ENCODE measurements at places on chromosomes 5 and 9.

GRCh38 chr9:119086590-119086989 is 282.6 kb downstream of the BRINP1 start:
- DNase-seq = no peak

GRCh38 chr5:111505096-111505495 is 7.2 kb downstream of the STARD4 start:
- no peak for DNase-seq

- peak; percentile 2 for DNase-seq
Observed at GRCh38 chr9:123438821-123439220, 82.8 kb downstream of the CRB2 start.

DNA sequence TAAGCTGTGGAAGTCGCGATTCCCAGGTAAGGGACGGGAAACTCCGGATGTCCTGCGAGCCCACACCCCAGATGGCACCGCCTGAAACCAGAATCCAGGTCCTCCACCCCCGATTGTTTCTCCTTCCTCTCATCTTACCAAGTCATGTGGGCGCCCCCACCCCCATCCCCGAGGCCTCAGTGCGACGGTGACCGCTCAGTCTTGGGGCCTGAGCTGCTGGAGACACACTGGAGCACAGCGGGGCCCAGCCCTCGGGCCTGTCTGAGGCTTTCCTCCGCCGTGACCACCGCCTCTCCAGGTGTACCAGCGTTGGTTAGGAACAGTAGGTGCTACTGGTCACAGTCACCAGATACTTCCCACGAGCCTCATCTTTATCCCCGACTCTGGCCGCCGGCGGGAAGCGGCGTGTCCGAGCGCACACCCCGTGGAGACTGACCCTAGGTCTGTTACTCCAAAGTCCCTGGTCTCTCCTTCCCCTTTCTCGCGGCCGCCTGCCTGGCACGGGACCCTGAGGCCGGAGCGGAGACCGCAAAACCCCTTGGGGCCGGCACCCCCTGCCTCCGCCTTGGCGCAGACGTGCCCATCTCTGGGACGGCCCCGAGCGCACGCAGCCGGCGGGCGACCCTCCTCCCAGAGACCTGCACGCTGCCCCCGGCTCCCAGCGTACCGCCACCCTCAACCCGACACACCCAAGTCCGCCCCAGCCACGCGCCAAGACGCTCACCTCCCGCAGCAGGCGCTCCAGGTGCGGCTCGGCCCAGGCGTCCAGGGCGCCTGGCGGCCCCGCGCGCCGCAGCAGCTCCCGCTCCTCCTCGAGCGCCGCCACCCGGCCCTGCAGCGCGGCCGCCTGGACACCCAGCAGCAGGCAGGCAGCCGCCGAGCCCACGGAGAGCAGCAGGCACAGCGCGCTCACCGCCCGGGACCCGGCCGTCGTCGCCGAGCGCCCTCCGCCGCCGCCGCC is 733 bp downstream of the COL23A1 start:
- peak; percentile 53 for DNase-seq

GRCh38 chr9:131739959-131740648 is at the start of gene RAPGEF1:
RAPGEF1 (minus strand) TSS chr9:131740076; CDS start chr9:131739830, 246 bp downstream.
- DNase-seq = peak; percentile 57

DNA sequence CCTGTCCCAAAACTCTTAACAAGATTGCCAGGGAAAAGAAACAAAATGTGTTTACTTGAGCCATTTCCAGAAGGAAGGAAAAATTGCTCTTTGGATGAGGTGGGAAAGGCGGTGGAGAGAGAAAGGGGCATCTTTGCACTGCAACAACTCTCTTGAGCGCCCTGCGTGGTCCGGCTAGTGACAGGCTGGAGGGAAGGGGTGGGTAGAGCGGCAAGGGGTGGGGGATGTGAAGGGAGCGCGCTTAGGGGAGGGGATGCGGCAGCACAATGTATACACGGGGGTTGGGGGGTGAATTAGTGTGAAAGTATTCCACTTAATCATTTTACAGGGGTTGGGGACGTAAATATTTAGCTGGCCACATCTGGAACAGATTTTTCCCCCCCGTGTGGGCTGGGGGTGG is 1.3 kb downstream of the FGF10 start:
- DNase-seq = no peak

GRCh38 chr5:52961274-52961681 is 27.9 kb upstream of the ITGA2 start:
- DNase-seq = peak; percentile 68

DNA sequence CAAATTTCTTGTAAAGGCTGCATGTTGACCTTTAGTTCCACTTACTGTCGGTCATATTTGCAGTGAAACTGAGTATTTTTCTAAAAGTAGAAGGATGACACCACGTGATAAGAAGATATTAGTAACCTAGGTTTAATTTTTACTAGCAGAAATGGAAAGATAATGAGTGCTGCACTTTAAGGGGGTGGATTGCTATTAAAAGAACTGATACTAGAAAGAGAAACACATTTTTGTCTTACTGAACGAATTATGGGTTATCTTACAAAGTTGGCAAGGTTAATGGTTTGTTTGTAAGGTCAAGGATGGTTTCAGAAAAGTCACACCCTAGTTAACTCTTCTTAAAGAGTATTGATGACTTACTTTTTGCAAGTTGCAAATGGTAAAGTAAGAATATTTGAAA is 2.4 kb downstream of the MACIR start:
- no peak for DNase-seq

DNA sequence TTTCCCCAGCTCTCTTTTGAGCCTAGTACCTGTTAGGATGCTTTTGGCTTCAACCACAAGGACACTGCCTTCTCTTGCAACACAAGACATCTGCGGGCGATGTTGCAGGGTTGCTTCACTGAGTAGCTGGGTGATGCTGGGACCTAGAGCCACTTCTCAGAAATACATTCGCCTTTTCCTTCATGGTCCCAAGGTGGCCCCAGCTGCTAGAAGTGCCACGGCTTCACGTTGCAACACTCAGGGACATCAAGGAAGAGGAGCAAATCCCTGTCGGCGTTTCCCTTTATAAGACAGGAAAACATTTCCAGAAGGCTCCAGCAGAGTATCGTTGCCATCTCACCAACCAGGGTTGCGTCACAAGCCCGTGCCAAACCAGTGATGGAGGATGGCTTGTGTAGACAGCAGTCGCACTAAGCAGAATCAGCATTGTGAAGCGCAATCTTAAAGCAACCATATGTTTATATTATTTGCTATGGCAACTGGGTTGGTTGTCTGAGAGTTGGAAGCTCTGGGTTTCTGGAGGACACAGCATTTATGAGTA is 62.7 kb downstream of the ANKRD33B start:
- DNase-seq = no peak

GRCh38 chr9:123798195-123798594 is 131.7 kb downstream of the DENND1A start:
- DNase-seq = no peak

- peak; percentile 18 for DNase-seq
Observed at GRCh38 chr9:129587487-129588262, 33.2 kb downstream of the C9orf50 start.

DNA sequence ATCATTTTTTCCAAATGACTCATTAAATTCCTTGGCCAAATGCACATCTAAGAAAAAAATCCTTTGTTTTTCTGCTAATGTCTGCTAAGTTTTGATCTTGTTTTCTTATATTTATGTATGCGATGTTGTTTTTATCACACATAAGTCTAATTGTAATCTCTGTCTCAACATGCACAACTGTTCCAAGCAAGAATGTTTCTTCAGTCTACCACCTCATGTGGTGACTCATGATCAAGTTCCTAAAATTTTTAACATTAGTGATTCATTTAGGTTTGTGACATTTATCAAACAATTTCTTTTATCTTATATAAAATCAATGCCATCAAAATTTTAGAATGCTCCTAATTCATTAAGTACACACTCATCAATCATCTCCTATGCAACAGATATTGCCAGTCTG is 763.9 kb upstream of the FAM174A start:
- DNase-seq = no peak

GRCh38 chr5:111703662-111704061 is 53.3 kb downstream of the NREP start:
- DNase-seq = no peak

- DNase-seq = no peak
Observed at GRCh38 chr5:58366461-58366860, 93.4 kb downstream of the PLK2 start.

DNA sequence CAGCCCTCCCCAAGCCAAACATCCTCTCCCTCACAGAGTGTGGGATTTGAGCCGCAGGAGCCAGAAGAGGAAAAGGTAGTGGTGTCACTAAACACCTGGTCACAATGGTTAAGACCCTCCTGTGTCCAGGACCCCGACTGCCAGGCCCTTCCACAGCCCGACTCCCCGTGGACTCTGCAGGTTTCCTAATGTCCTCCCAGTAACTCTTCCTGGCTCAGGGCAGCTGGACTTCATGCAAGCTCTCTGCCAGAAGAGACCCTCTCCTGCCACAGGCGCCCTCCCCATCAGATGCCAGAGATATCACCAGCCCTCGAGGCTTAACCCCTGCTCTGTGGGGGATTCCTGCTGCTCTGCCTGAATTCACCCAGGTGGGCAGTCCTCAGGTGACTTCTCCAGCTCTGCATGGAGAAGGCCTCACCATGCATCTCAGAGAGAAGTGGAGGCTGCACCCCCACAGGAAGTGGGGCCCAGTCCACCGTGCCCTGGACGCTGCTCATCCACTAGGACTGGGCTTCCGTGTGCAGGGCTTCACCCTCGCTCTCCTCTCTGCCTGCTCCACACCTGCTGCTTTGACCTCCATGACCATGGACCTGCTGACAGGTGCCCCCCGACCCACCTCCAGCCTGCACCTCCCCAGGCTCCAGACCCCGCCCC is 111.2 kb downstream of the ADAMTS2 start:
- no peak for DNase-seq

GRCh38 chr9:78585909-78586308 is 289.0 kb downstream of the PSAT1 start:
- no peak for DNase-seq

DNA sequence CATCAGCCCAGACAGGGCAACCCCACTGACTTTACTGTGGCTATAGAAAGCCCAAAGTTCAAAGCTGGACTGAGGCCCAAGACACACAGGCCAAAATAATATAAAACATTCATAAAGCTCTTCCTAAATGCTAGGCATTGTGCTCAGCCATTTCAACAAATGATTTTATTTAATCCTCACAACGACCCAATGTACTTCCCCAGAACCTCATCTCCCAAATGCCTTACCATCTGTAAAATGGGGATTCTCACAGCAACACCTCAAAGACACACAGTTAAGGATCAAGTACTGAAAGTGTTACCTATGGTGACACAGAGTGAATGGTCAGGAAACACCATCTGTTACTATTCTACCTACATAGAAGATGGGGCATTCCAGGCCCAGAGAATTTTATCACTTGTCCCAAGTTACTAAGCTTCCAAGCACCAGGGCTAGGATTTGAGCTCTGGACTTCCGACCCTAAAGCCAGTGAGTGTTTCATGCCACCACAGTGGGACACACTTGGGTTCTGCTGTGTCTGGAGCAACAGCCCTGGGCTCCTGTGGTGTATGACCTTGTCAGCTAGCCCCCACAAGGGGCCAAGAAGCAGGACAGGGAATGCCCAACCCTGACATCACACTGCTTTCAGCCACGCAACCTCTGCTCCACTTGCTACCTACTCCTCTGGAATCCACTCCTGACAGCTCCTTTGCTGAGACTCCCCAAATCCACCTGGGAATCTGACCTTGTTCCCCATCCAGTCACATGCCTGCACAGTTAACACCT is 15.1 kb downstream of the SHB start:
- DNase-seq = no peak

DNA sequence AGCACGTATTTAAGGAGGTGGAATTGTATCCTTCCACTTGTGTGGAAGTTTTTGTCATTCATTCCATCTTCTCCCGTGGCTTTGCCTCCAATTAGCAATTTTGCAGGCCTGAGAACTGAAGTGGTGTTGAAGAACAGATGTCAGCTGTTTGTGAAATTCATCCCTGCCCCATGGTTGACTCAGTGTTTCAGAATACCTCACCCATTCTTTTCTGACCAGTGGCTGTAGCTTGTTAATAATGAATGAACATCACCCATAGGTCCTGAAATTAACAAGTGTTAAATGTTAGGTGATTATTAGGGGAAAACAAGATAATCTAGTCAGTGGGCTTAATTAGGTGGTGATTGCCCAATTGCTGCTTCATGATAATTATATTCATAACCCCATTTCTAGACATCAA is 11.7 kb downstream of the ZNF462 start:
- DNase-seq = no peak

DNA sequence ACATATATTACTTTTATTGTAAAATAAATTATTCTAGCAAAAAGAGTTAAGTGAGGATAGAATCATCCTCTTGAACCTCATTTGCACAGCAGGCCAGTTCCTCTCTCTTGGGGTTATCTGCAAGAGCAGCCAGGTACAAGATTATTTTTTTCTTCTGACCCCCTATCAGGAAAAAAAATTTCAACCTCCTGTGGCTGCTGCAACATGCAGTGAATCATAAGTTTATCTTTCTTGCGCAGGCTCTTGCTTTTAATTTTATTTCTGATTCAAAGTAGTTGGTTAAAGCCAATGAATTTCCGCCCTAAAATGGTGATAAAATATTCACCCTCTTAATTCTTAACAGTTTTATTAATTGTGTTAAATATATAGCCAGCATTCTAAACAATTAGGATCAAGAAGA is 69.7 kb upstream of the PPP3R2 start:
- no peak for DNase-seq

DNA sequence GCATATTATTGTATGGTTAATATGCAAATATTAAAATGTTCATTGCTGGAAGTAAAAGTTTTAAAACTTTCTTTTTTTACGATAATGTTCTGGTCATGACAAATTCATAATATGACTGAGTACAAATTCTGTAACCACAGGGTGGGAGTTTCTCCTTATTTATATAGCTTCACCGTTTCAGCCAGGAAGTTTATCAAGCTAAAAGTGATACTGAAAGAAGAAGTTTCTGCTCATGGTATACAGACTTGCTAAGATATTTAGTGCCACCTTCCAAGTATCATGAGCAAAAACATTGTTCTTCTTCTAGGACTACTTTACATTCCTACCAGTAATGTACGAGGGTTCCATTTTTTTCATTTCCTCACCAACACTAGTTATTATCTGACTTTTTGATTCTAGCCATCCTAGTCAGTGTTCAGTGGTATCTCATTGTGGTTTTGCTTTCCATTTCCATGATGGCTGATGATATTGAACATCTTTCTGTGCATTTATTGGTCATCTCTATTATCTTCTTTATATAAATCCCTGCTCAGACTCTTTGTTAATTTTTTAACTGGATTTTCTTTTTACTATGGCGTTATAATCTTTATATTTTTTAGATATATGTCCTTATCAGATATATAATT is 94.2 kb upstream of the PRRC1 start:
- no peak for DNase-seq

DNA sequence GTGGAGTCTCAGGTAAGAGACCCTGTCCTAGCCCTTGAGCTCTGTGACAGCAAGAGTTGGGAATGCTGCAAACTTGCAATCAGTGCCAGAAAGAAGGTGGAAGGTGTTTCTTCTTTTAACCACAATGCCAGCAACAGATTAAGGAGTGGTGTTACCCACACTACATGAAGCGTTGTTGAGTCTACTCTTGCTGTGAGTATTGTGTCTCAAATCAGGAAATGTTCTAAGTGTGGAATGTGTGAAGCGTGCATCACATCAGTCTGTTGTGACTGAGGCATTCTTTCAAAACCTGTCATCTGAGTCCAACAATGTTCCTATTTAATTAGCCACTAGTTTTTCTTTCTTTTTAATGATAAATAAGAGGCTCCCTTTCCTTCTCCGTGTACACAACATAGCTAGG is 2.9 kb upstream of the LURAP1L start:
- DNase-seq = peak; percentile 69

- DNase-seq = no peak
Observed at GRCh38 chr5:139797856-139798510, 2.4 kb downstream of the PSD2 start.

Measured in fibroblast of skin of scalp (primary cell).